ENCODE measurements at places on chromosomes 16 and 17.

DNA sequence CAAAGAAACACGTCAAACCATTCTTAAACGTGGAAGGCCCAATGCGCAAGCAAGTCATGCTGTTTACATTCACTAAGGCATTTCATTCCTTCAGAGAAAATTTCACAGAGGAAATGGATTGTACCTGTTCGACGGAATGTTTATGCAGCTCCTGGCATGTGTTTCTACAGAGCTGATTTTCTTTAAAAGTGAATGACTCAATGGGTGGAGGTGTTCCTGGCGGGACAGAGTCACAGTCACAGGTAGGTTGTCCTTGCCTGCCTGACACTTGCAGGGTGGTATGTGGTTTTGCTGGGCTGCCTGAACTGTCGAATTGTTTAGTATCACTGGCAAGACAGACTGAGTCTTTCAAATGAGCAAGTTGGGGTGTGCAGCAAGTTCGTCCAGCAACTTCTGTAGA, 11.6 kb downstream of the PALB2 start:
- DNase-seq: no peak

GRCh38 chr16:83085660-83086059, 458.9 kb downstream of the CDH13 start:
- no peak for DNase-seq

DNA sequence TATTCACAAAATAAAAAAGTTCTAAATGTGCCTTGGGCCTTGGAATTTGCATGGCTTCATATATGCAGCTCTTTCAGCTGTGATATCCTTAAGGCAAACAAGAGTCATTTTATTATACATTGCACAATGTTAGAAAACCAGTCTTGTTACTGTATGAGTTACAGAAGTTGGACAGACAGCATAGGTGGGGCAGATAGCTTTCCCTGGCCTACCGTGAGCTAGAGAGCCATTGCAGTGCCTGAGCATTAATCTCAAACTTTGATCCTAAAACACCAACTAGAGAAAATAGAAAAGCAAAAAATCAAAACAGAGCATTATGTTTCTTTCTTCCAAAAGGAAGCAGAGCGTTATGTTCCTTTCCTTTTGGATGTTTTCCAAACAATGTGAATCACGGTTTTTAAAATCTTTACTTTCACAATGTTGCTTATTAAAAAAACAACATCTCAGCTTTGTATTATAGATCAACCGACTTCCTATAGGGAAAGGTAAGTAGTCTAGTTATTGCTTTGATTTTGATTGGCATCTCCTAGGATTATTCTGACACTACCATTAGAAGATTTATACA, 32.2 kb downstream of the ARHGAP44 start:
- DNase-seq: no peak

- DNase-seq: no peak
Measured at GRCh38 chr16:15034266-15035162, 21.4 kb downstream of the NTAN1 start.

- peak; percentile 3 for DNase-seq
Measured at GRCh38 chr16:75494184-75494583, 1.1 kb downstream of the CHST6 start.

DNA sequence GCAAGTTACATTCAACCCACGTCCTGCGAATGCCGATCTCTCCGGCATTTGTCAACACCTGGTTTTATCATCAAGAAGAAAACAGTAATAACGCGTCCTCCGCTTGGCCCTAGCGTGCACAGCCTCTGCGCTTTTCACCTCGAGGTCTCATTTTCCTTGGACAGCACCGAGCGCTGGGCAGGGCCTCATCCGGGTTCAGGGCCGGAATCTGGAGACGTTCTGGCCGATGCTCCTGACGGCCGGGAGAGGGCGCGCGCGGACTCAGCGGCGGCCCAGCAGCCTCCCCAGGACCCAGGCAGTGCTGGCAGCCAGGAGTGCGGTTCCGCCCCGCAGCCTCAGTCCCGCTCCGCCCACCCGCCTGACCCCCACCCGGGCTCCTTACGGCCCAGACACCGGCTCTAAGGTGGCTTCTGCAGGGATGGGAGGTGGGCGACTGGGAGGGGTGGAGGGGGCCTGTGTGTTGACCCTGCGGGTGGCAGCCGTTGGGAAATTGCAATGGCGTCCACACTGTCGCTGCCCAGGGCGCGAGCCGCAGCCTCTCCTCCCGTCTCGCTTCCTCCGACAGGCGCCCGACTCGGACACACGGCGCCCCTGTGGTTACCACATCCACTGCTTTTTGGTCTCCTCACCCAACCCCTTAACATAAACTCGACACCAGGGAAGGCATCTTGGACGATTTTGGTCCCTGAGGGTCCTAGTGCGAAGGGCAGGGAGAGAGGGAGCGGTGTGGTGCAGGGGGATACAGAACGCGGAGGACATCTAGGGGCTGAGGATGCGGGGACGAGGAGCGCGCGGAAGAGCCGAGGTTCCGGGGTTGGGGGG, 7.4 kb upstream of the FLYWCH1 start:
- DNase-seq: peak; percentile 91

- DNase-seq: no peak
Measured at GRCh38 chr17:57589151-57590034, 155.7 kb downstream of the CCDC182 start.

- no peak for DNase-seq
Measured at GRCh38 chr17:81095383-81095762, 60.4 kb downstream of the BAIAP2 start.

- DNase-seq: peak; percentile 57
Measured at GRCh38 chr17:67467500-67468455, 90.7 kb downstream of the PITPNC1 start.

DNA sequence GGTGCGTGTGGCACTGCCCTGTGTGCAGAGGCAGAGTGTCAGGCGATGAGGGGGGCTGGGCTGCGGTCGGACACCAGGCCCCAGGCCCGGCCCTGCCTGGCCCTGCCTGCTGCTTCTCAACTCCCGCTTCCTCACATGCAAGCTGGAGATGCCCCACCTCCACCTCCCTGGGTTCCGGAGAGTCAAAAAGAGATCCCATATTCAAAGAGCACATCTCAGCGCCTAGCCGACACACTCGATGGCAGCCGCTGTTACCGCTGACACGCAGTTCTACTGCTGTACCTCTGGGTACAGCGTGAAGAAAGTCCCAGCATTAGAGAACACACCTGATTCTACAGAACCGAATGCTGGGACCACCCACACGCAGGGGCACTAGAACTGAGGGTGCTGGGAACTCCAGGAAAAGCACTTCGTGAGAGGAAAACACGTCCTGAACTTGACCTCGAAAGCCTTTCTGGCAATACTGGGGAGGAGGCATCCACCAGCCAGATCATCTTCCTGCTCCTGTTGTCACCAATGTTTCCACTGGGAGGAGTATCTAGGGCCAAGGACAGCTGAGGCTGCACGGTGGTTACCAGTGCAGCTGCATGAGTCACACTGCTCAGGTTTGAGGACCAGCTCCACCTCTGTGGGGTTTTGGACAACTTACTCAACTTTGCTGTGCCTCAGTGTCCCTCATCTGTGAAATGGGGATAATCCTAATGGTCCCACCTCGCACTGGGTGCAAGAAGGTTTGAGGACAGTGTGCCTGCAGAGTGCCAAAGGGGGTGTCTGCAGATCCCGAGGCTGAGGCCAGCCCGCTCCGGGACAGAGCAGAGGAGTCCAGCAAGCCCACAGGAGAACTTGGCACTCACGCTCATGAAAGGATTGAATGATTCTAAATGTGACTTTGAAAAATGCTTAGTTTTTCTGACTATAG, 100.4 kb upstream of the DNAH17 start:
- DNase-seq: no peak

DNA sequence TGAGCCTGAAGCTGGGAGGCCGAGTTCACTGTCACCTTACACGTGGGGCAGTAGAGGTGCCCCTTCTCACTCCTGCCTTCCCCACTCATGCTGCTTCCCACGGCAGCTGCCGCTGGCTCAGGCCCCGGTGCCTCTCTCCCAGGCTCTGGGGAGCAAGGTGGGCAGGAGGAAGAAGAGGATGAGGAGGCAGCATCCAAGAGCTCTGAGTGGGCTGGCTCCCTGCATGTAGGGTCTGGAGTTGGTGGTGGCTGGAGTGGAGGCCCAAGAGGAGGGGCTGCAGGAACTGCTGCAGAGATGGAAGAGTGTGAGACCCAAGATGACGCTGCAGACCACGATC, 8.9 kb downstream of the NKIRAS2 start:
- DNase-seq: no peak

- DNase-seq: no peak
Measured at GRCh38 chr17:75566834-75567233, 20.8 kb upstream of the MYO15B start.

Data from GM13977 (cell line).